ENCODE measurements at places on chromosomes 5 and 9.

DNA sequence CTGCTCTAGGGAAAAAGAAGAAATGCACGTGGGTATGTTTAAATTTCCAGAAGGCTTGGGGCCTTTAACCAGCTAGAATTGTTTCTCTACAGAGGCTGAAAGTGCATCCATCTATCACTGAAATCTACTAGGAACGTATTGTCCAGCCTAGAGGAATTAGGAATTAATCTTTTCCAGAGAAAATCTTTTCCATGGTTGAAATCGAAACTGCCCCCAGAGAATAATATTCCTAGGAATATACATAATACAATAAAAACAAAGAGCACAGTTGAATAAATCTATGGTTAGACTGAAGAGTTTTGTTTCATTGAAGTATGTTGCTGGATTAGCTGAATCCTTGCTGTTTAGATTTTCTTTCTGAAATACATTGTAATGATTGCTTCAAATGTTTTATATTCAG, 378.5 kb downstream of the PLK2 start:
- no peak for DNase-seq

DNA sequence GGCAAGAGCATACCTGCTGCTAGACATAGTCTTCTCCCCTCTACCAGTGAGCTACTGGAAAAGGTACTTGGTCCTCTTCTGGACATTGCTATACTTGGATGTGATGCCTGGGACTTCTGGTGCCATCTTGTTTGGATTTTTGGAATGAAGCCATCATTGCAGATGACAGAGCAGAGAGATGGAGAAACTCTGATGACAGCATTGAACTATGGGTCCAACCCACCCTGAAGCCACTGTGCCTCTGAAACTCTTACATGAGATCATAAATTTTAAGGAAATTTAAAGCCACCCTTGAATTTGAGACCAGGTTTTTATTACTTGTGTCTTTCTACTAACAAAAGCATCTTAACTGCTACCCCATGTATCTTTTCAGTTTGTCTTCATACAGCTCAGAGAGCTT, 151.1 kb upstream of the SMIM23 start:
- DNase-seq = no peak

GRCh38 chr5:160210606-160211005, 18.7 kb upstream of the FABP6 start:
- DNase-seq = no peak

GRCh38 chr5:9657819-9658218, 27.7 kb upstream of the TAS2R1 start:
- DNase-seq = no peak

DNA sequence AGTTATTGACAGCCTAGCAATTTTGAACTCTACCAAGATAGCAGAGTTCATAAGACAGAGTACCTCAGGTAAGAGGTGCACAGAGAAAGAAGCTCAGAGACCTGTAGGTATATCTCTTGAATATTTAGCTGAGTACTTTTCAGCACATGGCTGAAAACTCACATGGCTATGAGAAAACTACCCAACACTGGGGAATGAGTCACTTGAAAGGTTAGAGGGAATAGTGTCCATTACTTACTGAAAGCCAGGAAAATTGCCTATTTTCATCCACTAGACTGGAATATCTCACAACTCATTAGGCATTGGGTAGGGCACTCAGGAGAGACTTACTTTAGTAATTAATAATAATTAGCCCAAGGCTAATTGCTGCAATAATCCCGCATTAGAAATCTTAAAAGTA, 8.3 kb downstream of the TSLP start:
- DNase-seq = no peak

- DNase-seq = no peak
These were observed 15.5 kb downstream of the SLC44A1 start for GRCh38 chr9:105259731-105260612.

- DNase-seq = no peak
These were observed 4.7 kb upstream of the PANK3 start for GRCh38 chr5:168583742-168584482.

DNA sequence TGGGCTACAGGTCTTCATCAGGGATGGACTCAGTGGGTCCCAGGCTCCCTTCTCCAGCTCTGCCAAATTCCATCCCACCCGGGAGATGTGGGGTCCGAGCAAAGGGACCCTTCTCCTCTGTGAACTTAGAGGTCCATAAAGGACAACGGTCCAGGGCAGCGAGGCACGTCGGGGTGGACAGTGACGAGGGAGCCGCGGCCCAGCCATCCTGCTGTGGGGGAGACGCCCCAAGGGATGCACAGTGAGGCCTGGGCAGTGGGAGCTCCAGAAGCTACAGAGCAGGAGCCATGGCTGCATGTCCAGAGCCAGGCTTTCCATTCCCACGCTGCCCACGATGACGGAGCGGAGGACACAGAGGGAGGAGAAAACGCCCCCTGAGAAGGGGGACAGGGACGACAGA, 107.5 kb upstream of the PPP1R26 start:
- DNase-seq = no peak

DNA sequence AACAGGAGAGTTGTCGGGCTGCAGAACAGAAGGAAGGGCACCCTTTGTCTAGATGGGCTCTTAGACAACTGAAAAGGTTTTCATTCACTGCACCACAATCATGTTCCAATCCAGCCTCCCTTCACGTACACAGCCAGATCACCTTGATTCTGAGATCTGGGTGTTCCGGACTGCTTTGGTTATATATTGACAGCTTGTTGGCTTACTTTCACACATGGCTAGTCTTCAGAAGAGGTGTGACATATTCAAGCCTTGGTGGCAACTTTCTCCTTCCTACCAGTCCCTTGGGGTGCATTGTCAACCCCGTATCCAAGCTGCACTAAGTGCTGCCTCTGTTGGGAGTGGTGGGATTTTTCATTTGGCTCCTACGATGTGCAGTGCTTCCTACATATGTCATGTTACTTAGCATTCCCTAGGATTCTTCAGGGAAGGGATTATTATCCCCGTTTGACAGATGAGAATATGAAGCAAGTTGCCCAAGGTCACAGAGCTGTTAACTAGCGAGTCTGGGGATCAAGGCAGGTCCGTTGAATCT, 100.6 kb downstream of the LIFR start:
- no peak for DNase-seq

DNA sequence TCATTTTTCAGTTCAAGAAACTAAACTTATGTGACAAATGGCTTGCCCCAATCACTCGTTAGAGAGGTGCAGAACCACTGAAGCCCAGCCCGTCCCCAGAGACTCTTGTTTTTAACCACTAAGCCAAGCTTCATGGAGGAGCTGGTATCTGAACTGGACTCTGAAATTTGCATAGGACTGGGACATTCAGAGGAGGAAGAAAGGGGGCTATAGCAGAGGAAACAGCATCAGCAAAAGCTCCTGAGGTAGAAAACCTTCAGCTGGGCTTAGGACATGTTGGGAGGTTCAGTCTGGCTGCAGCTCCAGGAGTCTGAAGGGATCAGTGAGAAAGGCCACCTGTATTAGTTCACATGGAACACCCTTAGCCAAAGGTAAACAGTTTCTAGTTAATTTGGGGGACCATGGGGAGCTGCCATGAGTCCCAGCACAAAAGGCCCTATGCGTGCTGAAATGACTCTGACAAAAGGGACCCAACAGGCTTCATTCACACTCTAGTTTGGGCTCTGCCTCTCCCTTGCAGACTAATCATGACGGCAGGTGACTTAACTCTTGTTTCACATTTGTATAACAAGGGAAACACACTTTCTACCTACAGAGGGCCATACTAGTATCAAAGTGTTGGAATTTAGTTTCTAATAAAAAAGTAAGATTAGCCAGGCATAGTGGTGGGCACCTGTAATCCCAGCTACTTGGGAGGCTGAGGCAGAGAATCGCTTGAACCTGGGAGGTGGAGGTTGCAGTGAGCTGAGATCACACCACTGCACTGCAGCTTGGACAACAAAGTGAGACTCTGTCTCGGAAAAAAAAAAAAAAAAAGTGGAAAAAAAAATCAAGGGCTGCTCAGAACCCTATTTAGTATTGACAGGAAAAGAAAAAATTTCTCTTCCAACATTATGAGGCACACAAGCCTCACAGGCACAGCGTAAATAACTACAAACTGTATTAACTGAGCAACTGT, 10.2 kb downstream of the FBXO10 start:
- DNase-seq = no peak

DNA sequence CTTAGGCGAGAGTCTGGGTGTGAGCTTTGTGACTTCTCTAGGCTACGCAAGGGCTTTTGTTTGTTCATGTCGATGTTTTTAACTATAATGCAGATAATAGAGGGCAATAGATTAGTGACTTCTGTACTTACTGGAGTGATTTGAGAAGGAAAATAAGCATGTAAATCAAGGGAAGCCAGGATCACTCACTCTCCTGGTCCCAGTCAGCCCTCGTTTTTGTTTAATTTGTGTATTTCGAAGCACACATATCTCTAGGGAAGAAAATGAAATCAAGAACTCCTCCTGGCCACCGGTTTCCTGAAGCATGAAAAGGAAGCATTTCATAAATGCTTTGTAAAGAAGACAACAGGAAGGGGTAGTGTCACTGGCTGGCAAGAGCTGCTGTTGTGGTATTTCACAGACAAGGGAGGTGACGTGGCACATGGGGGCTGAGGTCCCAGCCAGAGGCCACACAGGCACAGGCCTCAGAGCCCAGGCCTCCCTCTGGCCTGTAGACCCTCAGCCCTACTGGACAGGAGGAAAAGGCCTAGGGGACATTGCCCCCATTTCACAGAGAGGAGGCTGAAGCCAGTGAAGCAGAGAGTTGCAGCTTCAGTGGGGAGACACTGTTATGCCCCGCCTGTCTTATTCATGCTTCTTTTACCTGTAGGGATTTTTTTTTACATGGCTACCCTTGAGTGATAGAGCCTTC, 34.1 kb downstream of the IRF1 start:
- no peak for DNase-seq

Measured in AG04449 (cell line).